Activated CD8-positive, alpha-beta memory T cell treated with anti-CD3 and anti-CD28 coated beads, Interleukin-2, amount 50 U/mL, for 4 hours (primary cell): ENCODE measurements at places on chromosomes 1 and 21.

GRCh38 chr1:19704247-19705113 lies 39.8 kb downstream of the HTR6 start:
- DNase-seq, result peak; percentile 62

DNA sequence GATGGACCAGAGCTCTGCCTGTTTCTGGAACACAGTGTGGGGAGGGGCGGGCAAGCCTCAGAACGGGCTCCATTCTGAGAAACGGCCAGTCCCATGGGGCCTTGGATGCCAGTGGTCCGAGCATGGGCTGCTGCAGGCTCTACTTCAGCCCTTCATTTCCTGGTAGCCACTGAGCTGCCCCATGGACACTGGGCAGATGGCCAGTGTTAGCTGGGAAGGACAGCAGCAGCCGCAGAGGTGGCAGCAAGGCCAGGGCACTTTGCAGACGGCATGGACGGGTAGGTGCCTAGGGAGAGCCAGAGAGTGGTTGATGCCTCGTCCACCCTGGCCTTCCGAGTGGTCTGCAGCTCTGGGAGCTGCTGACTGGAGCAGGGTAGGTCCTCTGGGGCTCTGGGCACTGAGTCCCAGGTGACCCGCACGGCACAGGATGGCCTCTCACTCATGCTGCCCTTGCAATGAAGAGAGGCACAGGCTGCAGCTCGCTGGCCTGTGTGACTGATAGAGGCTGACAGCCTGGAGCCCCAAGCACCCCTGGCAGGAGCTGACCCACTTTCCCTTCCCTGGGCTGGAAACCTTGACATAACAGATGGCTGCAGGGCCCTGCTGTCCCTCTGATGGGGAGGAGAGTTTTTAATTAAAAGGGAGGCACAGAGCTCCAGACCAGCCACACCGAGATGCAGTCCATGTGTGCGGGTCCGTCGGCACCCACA lies 87.7 kb upstream of the COL6A1 start:
- no peak for DNase-seq

GRCh38 chr1:17108360-17108759 lies 10.9 kb downstream of the PADI2 start:
- no peak for DNase-seq

DNA sequence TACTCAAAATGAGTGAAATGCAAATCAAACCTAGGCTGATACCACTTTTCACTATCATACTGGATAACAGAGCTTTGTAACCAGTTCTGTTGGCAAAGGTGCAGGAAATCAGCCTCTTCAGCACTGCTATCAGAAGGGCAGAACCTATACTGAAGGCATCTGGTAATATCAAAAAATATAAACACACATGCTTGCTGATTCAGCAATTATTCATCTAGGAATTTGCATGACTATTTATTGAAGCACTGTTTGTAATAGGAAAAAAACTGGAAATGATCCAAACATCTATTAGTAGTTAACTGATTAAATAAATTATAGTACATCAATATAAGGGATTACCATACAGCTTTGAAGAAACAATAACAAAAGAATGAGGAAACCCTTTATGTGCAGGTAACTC lies 21.4 kb downstream of the ARHGAP29 start:
- DNase-seq, result no peak

- no peak for DNase-seq
Measured at GRCh38 chr21:44727321-44727720, 15.9 kb upstream of the TSPEAR start.

DNA sequence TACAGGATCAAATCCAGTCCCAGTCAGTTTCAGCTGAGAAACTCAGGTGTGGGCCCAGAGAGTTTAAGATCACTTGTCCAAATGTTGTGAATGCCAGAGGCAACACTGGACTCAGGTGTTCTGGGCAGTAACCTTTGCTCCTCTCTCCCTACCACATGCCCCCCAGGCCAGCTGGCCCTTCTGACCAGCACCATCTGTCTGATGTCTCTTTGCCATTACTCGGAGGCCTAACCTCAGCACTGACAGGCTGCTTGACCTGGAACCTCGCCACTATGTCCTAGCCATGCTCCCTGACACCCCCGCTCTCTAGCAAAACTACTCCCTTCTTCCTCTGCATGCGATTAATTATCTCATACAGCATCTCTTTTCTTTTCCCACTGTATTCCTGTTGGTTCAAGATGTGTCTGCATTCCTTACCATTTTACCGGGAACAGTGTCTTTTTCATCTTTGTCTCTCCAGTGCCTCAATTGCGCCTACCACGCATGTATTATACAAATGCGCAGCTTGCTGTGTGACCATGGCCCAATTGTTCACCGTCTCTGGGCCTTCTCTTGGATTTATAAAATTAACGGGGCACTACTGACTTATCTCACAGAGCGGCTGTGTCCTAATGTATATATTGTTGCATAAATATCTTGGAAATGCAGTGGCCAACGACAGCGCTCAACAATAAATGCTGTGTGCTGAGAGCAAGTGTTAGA lies 159.5 kb upstream of the IRF2BP2 start:
- DNase-seq, result no peak

GRCh38 chr1:183562701-183563100 lies 27.6 kb downstream of the NCF2 start:
- no peak for DNase-seq

DNA sequence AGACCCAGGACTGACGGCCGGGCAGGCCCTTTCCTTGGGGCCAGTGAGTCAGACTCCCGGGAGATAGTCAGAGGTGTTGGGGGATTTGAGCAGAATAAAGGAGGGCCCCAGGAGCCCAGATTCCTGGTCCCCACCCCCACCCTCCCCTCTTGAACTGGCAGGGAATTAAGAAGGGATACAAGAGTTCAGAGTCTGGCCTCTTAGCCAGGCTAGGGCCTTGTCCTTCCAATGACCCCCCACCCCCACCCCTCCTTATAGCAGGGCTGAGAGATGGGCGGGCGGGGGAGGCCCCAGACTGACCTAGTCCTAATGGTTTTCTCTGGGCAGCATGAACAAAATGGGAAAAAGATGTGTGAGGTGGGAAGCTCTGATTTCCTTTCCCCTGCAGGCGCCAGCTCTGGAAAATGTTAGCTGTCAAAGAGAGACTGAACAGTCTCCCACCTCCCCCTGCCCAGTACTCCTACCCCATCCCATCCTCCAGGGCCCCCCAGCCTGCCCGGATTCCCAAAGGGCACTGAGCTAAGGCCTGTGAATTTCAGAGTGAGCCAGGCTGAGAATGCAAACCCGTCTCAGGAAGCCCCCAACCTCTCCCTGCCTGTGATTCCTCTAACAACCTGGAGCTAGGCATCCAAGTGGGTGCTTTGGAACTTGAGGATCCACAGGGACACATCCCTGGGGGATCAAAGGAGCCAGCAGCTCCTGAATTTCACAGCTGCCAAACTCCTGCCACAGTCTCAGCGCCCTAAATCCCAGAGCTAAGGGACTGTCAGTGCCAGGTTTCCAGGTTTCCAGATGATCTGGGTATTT lies 5.8 kb upstream of the CRABP2 start:
- no peak for DNase-seq

- DNase-seq, result no peak
Measured at GRCh38 chr1:21491488-21492355, 17.5 kb upstream of the ALPL start.

DNA sequence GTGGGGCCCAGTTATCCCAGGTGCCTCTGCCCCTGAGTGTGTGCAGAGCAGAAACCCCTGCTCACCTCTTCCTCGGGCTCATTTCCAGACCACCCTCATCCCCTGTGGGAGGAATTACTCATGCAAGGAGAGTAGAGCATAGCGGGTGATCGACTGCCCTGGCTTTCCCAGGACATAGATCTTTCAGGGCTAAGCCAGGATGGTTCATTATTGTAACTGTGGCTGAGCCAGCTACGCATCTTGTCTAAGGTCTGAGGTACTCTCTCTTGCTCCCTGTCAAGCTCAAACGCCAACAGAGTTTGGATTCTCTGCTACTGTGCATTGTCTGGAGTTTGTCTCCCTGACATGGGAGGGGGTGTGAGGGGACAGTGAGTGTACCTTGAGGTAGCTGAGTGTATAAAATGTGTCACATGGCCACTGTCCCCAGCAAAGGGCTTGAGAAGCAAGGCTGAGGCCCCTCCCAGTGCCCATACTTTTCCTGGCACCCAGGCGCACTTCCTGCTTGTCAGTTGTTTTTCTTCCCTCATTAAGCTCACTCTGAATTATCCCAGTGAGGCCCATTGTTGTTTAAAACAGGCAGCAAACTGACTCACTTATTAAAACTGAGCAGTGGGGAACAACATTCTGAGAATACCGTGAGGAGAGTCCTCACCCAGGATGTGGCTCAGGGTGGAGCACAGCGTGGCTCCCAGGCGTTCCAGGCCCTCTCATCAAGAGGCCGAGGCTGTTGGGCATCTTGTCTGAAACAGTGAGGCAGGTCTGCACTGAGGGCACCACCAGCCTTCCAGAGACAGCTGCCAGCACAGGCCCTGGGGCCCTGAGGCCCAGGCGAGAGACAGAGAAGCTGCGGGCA lies 92.9 kb downstream of the LAMC2 start:
- DNase-seq, result no peak

GRCh38 chr1:84301785-84302385 lies 377 bp downstream of the SAMD13 start:
- DNase-seq, result no peak

DNA sequence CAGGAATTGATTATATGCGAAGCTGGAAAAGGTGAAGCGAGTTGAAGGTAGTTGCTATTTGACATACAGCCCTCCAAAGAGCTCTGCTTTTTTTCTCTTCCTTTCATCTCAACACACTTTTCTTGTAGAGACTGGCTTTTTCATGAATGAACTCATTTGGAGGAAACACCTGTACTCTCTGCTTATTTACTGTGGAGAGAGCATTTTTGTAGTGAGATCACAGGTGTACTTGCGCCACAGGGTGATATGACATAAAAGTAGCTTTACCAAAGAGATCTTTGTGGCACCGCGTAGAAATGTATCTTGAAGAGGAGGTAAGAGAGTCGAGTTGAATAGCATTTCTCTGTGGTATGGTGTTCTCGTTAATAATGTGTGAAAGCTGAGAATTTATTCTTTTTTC lies 187.6 kb downstream of the VPS13D start:
- no peak for DNase-seq

DNA sequence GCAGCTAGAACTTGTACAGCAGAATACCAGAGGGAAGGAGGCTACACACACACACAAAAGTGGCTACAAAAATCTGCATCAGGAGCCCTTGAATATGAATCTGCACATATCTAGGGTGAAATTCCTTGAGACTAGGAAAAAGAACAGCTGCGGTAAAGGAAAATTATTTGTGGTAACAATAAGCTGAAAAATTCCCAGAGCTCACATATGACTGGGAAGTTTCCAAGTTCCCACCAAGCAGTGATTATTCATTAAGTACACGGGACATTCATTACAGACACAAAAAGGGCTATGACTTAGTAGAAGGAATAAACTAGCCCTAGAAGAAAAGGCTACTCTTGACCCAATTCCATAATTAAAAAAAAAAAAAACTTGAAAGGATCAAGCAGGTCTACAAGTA lies 149.5 kb upstream of the BACE2 start:
- DNase-seq, result no peak

- DNase-seq, result peak; percentile 50
Measured at GRCh38 chr1:8858888-8859706, 19.4 kb downstream of the ENO1 start.
